ENCODE measurements at places on chromosomes 3 and 15.

GRCh38 chr3:171334465-171334811, 125.8 kb downstream of the TNIK start:
- DNase-seq = no peak

DNA sequence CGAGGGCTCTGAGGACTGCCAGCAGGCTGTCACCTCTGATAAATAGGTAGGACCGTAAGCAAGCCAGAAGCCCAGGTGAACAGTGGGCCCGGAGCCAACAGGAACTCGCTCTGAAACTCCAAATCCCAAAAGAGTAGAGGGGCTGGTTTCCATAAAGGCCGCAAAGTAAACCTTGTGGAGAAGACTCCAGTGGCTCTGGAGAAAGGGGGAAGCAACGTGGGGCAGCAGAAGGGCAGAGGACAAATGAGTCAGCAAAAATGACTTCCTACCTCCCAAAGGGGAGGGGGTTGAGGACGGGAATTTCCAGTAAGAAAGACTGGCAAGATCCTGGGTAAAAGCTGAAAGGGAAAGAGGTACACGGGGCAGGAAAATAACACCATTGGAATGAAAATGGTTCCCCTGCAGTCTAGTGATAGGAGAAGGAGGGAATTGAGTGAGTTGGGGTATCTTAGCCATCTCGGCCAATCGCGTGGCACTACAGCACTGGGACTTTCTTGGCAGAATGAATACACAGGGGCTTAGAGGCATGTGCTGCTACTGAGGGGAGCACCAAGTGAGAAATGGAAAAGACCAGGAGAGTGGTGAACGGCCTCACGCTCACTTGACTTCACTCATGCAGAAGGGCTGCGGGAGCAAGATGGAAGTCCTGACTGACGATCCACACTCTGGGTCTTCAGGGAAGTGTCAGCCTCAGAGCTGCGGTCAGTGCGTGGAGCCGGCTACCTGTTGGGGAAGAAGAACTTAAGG, 33.2 kb downstream of the BMF start:
- no peak for DNase-seq

DNA sequence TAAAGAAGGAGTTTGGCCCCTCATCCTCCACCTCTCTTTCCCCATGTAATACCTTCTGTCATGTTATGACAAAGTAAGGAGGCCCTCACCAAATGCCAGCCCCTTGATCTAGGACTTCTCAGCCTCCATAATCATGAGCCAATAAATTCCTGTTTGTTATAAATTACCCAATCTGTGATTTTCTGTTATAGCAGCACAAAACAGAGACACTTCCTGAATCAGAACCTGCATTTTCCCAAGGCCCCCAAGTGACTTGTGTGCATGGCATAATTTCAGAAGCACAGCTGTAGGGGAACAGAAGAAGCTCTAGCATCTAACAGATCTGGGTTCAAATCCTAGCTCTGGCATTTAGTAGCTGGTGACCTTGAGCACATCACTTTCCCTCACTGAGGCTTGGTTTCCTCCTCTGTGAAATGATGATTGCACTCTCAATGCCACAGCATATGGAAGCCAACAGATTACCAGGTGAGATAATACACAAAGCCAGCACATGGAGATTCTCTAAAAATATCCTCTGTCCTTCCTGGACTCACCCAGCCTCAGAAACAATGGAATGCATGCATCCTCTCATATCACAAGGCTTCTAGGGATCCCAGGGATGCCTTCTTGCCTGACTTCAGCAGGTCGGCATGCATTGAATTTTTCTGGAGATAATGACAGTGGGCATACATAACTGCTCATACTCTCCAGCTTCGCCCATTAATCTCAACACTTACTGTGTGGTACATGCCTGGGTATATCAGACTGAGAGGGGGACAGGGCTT, 26.3 kb downstream of the TLNRD1 start:
- DNase-seq = no peak

GRCh38 chr3:176663387-176663786, 533.9 kb downstream of the TBL1XR1 start:
- DNase-seq = no peak

GRCh38 chr3:114270019-114270418, 23.8 kb upstream of the TIGIT start:
- no peak for DNase-seq

- no peak for DNase-seq
Observed at GRCh38 chr3:173615661-173616060, 218.1 kb downstream of the NLGN1 start.

DNA sequence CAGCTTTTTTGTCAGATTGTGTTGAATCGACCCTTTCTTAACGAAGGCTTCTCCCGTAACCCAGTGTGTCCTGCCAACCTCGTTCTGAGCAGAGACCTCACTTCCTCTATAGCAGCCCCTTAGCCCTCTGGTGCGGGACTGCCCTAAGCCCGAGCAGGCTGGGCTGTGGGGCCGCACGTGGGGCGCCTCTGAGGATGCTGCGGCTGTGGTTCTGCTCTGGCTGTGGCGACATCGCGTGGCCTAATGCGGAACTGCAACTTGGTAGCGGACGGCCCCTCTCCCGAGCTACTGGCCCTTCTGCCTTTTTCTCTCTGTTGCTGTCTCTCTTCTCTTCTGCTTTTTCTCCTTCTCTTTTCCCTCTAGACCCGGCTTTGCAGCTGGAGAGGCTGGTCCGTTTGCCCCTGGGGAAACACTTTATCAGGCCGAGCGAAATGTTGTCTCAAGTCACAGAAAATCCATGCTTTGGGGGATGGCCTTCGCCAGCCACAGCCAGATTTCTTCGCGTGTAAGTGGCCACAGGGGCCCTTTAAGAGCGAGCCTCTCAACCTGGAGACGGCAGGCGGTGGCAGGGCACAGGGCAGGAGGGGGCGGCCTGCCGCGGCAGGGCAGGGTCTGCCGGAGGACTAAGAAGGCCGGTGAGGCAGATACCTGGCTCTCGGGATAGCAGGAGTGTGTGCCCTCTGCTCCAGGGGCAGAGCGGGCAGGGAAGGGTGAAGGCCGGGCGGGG, 19.4 kb upstream of the KIF23 start:
- peak; percentile 87 for DNase-seq

DNA sequence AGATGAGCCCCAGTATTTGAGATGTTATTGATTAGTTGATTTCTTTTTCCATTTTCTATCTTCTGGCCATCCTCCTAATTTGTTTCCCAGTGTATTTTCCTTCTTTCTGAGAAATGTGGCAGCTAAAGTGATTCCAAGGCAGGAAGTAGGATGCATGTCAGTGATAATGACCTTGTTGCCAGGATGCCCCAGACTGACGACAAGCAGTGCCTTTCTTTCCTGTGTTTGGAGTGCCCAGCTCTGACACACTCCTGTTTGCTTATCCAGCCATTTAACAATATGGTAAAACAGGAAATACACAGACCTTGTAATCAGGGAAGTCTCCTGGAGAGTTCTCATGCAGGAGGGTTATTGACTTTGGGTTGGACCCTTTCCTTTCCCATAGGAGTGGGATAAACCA, 20.4 kb downstream of the TMOD2 start:
- no peak for DNase-seq

DNA sequence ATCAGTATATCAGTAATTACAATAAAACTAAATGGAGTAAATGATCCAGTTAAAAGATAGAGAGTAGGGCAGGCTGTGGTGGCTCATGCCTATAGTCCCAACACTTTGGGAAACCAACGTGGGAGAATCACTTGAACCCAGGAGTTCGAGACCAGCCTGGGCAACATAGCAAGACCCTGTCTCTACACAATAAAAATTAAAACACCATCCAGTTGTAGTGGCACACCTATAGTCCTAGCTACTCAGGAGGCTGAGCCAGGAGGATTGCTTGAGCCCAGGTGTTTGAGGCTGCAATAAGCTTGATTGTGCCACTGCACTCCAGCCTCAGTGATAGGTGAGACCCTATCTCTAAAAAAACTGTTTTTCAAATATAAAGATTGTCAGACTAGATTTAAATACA, 5.9 kb upstream of the KCNMB3 start:
- no peak for DNase-seq

DNA sequence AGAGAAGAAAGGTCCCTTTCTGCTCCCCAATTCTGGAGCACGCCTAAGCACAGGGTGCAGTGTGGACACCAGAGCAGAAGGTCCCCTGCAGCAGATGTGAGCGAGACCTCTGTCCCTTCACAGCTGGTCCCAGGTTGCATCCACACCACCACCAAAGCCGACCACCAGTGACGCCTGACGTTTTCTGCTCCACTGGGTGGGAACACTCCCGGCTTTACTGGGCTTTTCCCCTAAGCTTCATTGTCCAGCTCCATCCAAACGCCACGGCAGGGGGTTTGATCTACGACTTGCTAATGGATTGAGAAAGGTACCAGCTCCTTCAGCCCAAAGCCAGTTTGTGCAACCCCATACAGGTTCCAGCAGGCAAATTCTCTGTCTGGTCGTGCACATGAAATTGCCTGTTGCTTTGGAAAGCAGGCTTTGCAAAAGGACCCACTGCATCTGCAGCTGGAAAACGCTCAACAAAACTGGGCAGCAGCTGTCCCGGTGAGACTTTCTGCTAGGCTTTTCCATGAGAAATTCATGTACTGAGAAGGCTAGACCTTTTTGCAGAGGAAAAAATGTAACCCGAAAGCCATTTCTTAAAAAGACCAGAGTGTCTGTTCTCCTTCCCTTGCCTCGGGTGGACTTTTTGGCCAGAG, 31.1 kb downstream of the ADAMTS17 start:
- DNase-seq = no peak

- DNase-seq = no peak
Observed at GRCh38 chr3:151890721-151891141, 17.3 kb downstream of the SUCNR1 start.

- DNase-seq = no peak
Observed at GRCh38 chr15:90644952-90645725, 72.0 kb upstream of the BLM start.

GRCh38 chr3:197349368-197349767, 51.0 kb upstream of the DLG1 start:
- DNase-seq = no peak

DNA sequence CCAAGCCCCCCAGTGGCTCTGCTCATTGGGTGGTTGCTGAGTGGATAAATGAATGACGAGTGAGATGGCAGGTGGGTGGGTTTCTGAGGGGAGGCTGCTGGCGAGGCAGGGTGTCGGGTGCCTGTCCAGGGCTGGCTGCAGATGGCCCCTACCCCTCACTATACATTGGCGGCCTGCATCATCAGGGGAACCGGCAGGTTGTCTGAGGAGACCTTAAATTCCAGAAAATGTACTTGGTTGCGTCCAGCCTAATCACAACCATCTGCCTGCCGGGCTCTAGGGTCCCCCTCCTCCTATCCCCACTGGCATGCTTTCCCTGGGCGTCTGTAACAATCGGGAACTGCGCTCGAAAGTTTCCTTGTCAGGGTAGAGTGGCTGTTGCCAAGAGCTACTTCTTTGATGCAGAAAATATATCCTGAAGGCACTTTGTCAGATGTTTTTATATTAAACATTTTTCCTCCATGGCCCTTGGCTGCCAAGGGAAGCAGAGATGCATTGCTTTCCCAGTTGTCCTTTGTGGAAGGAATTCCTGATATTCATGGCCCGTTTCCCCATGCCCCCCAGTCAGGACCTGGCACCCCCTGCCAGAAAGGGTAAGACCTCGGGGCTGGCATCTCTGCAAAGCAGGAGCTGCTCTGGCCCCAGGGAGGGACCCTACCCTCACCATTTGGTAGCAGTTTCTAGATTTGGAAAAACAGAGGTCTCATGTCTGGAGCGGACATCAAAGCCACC, 22.9 kb downstream of the SMAD6 start:
- peak; percentile 43 for DNase-seq

GRCh38 chr3:170494766-170495165, 76.1 kb downstream of the CLDN11 start:
- no peak for DNase-seq

DNA sequence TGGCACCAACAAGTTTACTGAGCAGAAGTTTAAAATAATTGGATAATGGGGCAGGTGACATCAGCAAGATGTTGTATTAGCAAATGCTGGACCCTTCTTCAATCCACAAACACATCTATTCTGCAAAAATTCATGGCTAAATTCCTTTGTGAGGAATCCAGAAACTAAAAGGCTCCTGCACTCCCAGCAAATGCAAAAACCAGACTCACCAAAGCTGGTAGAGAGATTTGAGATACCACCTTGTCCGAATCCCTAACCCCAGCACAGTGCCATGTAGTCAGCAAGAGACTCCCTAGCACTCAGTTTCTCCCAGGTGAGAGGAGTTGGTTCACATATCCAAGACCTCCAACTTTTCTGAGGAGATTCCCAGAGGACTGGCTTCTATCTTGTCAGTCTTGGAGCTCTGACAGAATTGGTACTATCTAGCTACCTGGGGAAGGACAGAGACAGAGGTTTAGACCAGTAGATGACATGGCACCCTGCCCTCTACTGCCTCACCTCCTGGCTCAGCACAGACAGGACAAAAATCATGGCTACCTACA, 21.8 kb downstream of the GREM1 start:
- no peak for DNase-seq

DNA sequence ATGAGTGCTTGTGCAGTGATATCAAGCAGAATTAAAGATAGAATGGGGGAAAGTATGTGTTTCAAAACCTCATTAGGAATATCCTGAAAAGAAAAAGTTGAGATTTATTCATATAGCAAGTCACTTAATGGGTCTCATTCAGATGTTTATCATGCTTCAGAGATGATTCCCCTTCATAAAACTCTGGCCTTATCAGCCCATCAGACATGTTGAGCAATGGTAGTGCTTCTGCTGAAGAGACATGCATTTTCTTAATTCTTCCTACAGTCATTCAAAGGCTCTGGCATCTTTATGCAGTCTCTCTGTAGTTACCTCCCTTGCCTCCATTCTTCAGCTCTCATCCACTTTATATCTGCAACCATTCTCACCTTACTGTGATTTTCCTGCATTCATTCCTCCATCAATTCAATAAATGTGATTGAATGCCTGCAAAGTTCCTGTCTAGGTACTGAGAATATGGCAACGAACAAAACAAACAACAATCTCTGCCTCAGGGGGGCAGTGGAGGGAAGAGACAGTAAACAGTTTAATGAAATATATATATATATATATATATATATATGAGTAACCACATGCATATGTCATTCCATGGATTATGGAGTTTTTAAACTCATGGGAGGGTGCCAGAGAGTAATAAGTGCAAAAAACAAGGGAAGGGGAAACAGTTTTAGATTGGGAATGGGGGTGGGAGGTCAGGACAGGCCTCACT, 138.5 kb downstream of the NECTIN3 start:
- no peak for DNase-seq

GRCh38 chr3:147843331-147843730, 434.2 kb downstream of the ZIC1 start:
- no peak for DNase-seq

GRCh38 chr3:176041812-176042211, 1155.5 kb downstream of the TBL1XR1 start:
- no peak for DNase-seq

DNA sequence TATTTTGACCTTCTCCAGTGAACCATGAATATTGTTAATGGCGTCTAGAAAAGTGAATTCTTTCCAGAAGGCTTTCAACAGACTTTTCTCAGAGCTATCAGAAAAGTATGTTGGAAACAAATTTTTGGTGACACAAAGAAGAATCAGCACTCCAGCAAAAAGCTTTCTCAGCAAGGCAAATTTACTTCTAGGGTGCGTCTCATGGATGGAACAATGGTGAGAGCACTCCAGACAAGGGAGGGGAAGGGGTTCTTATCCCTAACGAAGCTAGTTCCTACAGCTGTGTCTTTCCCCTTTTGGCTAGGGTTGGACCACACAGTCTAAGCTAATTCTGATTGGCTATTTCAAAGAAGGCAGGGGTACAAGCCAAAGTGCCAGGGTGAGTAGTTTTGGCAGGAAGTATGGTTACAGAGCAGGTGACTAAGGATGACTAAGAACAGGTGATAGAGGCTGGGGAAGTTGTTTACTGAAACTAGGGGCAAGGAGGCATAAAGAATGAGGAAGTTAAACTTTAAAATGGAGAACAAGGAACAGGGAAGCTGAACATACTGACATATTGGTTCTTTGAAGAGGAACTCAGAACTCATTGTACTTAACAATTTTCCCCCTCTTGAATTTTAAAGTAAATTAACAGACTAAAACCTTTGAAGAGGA, 959.8 kb downstream of the NAALADL2 start:
- no peak for DNase-seq
